ENCODE measurements at places on chromosomes 12 and 14.

- no peak for DNase-seq
These were observed 6.4 kb downstream of the TMEM121 start for GRCh38 chr14:105532735-105533141.

GRCh38 chr14:71403656-71404055 lies 496.4 kb downstream of the PCNX1 start:
- no peak for DNase-seq

GRCh38 chr12:11753150-11753499 lies 103.7 kb downstream of the ETV6 start:
- DNase-seq, result no peak

GRCh38 chr14:61430066-61430757 lies 108.8 kb downstream of the PRKCH start:
- DNase-seq, result no peak

DNA sequence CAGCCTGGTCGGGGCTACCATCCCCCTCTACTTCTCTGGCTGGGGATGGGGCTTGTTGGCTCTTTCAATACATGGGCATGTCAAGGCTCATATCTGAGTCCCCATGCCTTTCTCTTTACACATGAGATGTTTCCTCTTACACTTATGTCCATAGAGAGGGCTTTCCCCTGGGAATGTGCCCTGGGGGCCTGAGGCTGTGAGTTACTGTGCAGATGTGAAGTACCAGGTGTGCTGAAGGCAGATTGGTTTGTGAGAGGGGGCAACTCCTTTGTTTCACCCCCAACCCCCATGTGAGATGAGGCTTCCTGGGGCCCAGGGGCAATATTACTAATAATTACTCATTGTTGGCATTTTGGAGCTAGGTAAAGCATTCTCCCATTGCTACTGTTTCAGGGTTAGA lies 32.8 kb downstream of the NRXN3 start:
- DNase-seq, result no peak

- DNase-seq, result no peak
These were observed 155.6 kb downstream of the SLC6A15 start for GRCh38 chr12:84756961-84757360.

GRCh38 chr12:83121897-83122622 lies 435.4 kb downstream of the TMTC2 start:
- DNase-seq, result no peak

DNA sequence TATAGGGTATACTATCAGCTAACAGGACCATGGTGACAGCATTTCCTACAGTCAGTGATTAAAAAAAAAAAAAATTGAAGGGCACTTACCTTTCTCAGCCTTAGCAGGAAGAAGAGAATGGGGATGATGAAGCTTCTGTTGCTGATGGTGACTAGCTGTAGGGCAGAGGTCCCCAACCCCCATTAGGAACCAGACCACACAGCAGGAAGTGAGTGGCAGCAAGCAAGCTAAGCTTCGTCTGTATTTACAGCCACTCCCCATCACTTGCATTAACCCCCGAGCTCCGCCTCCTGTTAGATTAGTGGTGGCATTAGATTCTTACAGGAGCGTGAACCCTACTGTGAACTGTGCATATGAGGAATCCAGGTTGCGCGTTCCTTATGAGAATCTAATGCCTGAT lies 91.3 kb upstream of the USP44 start:
- no peak for DNase-seq

DNA sequence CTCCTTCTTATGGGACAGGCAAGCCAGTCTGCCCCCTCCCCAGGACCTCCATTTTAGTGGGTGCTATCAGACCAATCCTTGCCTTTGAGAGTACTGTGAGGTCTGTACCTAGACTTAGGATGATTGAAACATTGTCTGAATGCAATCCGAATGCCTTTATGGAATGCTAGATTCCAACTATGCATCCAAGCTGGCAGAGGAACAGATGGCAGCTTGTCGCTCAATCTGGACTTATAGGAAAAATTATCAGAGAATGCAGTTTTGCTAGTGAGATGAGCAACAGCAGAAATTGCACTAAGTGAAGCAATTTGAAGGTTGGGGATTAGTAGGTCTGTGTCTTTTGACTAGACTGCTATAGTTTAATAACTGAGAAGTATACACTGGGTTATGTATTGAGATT lies 109.1 kb downstream of the DYRK2 start:
- no peak for DNase-seq

DNA sequence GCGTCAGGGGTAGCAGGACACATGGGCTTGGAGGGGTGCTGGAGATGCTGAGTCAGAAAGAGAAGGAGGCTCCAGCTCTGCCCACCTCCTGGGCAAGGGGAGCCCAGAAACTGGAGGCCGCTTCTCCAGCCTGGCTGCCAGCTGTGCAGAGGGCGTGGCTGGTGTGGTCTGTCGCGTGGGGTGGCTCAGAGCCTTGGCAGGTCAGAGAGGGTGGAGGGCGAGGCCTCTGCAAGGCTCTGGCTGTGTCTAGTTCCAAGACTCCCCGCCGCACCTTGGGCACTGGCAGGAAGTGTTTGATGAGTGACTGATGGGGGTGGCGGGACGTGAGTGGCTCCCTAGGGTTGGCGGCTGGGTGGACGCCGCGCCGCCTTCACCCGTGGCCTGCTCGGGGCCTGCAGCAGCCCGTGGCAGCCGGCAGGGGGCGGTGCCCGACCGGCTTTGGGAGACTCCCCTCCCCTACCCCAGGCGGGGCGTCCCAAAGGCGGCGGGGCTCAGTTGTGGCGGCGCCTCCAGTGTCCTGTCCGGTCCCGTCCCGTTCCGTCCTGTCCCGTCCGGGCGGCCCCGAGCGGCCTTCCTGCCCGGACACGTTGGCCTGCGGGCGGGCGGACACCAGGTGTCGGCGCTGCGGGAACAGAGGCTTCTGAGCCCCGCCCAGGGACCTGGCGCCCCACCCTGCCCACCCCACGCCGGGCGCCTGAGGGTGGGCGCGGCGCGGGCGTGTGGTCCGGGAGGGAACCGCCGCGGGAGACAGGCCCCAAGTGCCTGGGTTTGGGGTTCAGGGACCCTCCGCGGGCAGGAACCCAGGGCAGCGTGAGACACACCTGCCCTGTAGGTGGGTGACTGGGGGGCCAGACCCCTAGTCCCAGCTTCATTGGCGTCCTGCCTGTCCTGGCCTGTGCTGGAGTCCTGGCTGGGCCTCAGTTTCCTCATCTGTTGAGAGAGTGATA lies 39.7 kb downstream of the KRT80 start:
- DNase-seq, result no peak

DNA sequence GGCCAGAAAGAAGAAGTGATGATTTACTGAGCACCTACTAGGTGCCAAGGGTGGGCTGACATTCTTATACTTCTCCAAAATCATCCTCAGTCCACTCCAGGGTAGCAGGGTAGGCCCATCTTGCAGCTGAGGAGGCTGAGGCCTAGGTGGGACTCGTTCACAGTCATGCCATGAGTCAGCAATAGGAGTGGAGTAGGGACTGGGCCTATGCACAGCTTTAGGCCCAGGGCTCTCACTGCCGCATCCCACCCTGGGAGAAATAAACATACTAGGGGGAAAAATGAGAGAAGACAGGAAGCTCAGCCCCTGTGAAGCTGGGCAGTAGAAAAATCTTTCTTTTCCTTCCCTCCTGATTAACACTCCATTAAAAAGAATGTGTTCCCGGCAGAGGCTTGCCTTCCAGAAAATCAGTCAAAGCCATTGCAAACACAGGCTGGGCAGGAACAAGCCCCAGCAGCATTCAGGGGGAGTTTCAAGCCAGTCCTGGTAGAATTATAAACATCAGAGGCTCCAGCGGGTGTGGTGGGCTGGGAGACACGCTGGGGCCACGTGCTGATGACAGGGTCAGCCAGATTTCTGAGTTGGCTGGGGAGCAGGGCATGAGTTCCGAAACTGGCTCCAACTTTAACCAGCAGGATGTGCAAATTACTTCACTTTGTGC lies 1.8 kb downstream of the HSPB8 start:
- DNase-seq, result peak; percentile 77

GRCh38 chr12:2958432-2959191 lies 585 bp upstream of the TEAD4 start:
- no peak for DNase-seq

GRCh38 chr14:82905762-82906161 lies 1372.1 kb upstream of the SEL1L start:
- DNase-seq, result no peak

- no peak for DNase-seq
These were observed 56.9 kb upstream of the CORO1C start for GRCh38 chr12:108788076-108788782.

DNA sequence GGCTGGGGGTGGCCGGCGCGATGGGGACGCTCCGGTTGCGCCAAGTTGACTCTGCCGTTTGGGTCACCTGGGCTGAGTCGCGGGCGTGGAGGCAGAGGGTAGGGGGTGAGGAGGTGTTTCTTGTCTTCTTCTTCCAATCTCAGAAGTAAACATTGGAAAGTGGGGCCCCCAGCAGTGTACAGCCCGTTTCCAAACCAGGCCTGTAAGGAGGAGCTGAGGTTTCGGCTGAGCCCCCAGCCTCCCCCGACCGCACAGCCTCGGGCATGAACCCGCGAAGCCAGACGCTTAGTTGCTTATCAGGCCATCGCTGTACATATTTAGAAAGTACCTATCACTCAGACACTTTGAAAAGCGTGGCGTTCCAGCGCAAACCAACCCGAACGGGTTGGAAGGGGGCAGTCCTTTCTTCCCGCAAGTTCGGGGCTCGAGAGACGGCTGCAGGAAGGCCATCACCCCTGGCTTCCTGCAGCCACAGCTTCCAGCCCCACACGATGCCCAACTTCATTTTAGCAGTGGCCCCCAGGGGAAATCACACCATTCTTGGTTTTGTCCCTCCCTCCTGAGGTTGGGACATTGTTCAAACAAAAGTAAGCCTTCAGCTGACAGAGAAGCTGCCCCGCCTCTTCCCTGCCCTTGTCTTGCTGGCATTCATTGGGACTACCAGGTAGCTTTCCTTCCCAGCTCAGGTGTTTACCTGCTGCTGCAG lies 164.1 kb downstream of the ZFP36L1 start:
- DNase-seq, result no peak

GRCh38 chr14:69643430-69644200 lies 32.2 kb downstream of the SUSD6 start:
- no peak for DNase-seq

DNA sequence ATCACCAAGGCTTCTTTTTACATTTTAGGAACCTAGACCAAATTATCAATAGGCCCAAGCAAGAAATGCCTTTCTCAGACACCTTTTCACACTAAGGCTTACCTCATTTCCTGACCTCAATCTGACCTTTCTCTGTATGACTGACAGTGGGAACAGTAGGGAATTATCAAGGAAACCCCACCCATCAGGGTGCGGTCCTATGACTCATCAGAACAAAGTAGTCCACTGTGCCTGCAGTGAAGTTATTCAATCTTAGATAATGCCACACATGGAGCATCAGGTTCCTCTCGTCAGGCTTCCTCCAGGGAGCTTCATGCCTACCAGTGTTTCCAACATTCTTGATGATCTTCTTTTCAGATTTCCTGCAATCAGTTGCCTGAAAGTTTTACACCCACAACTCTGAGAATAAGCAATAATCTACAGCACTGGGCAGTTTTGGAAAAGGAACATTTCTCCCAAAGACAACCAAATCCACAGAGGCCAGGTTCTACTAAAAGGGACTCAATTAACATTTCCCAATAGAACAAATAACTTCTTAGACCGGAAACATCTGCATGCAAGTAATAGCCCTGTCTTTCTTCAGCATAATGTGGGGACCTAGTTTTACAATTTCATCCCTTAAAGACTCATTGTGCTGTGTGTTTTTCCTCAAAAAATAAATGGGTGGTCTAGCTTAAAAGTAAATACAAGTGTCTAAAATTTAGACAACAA lies 35.9 kb upstream of the TMTC2 start:
- no peak for DNase-seq

DNA sequence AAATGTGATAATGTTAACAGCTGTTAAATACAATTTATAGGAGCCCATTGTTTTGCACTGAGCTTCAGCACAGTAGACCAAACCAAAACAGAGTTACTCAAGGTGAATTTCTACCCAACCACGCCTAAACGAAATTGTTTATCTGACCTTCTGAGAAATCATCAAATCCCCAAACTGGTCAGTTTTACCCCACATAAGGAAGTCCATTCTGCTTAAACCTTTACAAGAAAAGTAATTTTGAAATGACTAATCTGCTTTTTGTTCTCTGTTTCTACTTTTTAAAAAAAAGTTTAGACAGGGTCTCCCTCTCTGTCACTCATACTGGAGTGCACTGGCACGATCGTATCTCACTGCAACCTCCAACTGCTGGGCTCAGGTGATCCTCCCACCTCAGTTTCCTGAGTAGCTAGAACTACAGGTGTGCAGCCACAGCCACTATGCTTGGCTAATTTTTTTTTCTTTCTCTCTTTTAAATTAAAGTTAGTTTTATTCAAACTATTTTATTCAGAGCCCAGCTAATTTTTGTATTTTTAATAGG lies 1.4 kb upstream of the RNF10 start:
- no peak for DNase-seq

GRCh38 chr12:6534695-6534944 lies 303 bp downstream of the GAPDH start:
- no peak for DNase-seq

DNA sequence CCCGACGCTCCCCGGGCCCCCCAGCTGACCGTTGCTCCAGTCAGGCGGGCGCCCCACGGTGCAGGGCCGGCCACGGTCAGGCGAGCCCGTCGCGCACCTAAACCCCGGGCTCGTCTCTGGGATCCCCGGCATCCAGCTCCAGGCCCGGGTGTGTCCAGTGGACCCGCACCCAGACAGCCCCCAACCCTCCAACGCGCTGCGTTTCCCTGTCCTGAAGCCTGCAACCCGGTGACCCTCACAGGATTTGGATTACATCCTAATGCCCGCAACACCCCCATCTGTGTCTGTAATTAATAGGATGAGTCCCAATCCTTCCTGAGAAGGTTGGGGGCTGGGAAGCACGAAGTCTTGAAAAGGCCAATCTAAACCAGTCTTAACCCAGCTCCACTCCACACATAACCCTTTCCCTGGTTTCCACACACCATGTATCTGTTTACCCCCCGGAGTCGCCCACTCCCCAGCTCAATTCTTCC lies 10.4 kb downstream of the CPNE6 start:
- no peak for DNase-seq

- no peak for DNase-seq
These were observed 11.2 kb upstream of the TCP11L2 start for GRCh38 chr12:106291342-106291741.

GRCh38 chr14:34646570-34647255 lies 16.8 kb upstream of the SNX6 start:
- DNase-seq, result no peak

GRCh38 chr12:69054343-69055056 lies 121.5 kb upstream of the CPM start:
- DNase-seq, result no peak

- DNase-seq, result no peak
These were observed 34.4 kb upstream of the PSMA6 start for GRCh38 chr14:35257809-35258208.

GRCh38 chr14:36905272-36905888 lies 243.7 kb downstream of the PAX9 start:
- DNase-seq, result no peak

GRCh38 chr14:74793506-74794155 lies 30.5 kb downstream of the YLPM1 start:
- no peak for DNase-seq

- no peak for DNase-seq
These were observed 84.6 kb downstream of the SETD3 start for GRCh38 chr14:99395909-99396530.

- no peak for DNase-seq
These were observed 984.8 kb downstream of the TMEM121 start for GRCh38 chr14:106511006-106511799.

Data from ascending aorta (tissue), 2 donors.